Effector CD4-positive, alpha-beta T cell (primary cell): ENCODE measurements at places on chromosomes 1 and 21.

GRCh38 chr1:53341961-53342707, 14.3 kb upstream of the LRP8 start:
- no peak for DNase-seq

GRCh38 chr1:66733348-66734017, 18.8 kb upstream of the DYNLT5 start:
- no peak for DNase-seq

- no peak for DNase-seq
Measured at GRCh38 chr1:182032251-182032650, 29.3 kb downstream of the ZNF648 start.

- no peak for DNase-seq
Measured at GRCh38 chr1:56585985-56586384, 6.6 kb upstream of the PLPP3 start.

- DNase-seq, result no peak
Measured at GRCh38 chr1:175725684-175726083, 17.7 kb downstream of the TNR start.

DNA sequence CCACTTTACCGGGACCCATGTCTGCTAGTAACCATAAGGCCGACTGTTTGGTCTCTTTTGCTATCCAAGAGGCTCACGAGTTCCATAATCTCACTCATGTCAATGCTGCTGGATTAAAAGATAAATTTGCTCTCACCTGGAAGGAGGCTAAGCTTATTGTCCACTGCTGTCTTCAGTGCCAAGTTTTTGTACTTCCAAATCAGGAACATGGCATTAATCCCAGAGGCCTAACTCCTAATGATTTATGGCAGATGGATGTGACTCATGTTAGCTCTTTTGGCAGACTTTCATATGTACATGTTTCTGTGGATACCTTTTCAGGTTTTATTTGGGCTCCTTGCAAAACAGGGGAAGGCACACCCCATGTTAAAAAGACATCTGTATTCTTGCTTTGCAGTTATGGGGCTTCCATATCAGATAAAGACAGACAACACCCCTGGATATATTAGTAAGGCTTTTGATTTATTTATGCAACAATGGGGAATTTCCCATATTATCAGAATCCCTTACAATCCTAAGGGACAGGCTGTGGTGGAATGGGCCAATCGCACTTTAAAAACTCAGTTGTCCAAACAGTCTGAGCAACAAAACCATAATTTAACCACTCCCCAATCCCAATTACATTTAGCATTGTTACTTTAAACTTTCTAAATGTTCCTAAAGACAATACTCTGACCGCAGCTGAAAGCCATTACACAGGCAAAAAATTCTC, 162.7 kb downstream of the IER5 start:
- DNase-seq, result no peak

DNA sequence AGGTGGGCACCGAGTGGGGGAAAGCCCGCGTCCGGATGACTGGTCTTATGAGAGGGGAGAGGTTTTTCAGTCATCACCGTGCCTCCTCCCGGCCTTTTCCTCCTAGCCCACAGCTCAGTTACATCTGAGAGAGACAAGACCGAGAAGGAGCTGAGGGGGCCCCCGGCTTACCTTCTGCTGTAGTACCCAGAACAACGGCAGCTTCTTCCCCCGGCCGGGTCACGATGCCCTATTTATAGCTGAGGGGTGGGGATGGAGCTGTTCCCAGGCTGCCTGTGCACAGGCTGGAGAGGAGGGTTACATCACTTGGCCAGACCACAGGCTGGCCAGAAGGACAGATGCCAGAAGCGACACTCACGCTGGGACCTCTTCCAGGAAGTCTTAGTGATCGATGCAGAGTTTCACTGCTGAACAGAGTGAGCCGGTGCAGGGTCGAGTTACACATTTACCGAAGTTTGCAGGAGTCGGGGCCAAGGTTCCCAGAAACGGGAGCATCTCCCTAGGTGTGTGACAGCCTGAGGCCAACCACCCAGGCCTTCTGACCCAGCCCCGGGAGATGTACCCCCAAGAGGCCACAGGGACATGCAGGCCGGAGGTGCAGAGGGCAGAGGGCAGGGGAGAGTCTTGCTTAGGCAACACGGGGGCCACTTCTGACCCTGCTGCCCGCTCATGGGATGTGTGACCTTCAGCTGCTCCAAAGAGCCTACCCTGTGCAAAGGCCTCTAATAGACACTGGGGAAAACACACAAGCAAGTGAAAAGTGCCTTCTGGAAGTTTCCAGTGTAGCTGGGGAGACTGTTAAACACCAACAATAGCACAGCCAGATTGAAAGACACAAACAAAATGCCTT, at the start of gene AGT:
Gene AGT (minus strand): TSS at position 208 of the 850 bp plus-strand sequence. CDS start 3,299 bp downstream, outside the sequence.
- no peak for DNase-seq
